ENCODE measurements at places on chromosomes 16 and 17.

GRCh38 chr17:82976982-82977488 lies 102.4 kb upstream of the METRNL start:
- DNase-seq: no peak

- DNase-seq: no peak
Observed at GRCh38 chr17:13429201-13429600, 172.5 kb downstream of the HS3ST3A1 start.

DNA sequence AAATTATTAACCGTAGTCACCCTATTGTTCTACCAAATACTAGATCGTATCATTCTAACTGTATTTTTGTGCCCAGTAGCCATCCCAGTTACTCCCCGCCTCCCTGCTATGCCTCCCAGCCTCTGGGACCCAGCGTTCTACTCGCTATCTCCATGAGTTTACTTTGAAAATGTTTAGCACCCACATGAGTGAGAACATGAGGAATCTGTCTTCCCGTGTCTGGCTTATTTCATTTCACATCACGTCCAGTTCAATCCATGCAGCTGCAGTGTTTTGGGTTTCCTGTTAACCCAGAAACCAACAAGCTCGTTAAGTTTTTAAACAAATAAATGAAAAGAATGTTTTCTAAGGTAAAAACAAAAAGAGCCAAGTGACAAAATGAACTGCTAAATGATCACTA lies 82.1 kb downstream of the VPS53 start:
- no peak for DNase-seq

- no peak for DNase-seq
Observed at GRCh38 chr17:27915709-27916108, 22.5 kb upstream of the LYRM9 start.

DNA sequence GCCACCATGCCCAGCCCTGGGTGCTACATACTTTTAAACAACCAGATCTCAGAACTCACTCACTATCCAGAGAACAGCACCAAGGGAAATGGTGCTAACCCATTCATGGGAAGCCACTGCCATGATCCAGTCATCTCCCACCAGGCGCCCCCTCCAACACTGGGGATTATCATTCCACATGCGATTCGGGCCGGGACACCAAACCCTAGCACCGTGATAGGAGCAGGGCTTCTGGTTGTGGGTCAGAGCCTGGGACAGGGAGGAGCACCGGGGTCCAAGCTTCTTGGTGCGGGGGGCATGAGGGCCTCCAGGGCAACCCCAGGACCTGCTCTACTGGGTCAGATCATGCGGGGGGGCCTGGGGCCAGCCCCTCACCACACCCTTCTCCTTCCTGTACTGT lies 4.5 kb downstream of the TMEM235 start:
- DNase-seq: no peak

DNA sequence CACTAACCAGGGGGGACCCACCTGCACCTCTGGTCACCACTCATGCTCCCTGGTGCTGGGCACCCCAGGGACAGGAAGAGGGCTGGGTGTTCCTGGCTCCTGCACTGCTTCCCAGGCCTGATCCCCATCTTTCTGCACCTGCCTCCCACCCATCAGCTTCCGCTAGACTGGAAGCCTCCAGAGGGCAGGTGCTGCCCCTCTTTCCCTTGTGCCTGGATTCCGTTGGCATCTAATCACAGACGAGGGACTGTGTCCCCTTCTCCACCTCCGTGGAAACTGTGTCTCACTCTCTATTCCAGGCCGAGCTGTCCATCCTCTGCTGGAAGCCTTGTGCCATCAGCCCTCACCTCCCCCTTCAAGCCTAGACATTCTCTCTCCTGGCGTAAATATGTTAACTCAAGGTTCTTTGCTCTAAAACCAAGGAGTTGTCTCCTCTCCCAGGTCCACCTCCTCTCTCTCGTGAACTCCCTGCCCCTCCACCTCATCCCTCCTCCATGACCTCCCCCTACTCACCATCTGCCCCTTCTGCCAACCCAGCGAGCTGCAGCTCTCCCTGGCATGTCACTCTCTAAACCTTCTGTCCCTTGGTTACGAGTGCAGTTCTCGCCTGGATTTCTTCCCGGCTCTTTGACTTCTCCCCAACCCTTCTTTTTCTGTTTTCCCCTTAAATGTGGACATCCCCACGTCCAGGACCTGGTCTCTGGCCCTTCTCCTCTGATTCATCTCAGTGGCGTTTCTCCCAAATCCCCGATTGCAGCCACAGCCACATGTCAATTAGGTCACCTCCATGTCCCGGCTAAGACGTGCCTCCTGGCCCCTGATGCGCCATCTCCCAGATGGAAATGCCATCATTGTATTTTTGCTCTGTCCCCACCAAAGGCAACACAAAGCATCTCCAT lies 107.7 kb downstream of the SEC14L1 start:
- DNase-seq: no peak

GRCh38 chr17:18855831-18856569 lies 1.9 kb upstream of the PRPSAP2 start:
- peak; percentile 89 for DNase-seq
